Stimulated activated CD8-positive, alpha-beta memory T cell treated with anti-CD3 and anti-CD28 coated beads, Interleukin-15, amount 100 ng/mL, for 48 hours (primary cell): ENCODE measurements at places on chromosomes 2 and 18.

DNA sequence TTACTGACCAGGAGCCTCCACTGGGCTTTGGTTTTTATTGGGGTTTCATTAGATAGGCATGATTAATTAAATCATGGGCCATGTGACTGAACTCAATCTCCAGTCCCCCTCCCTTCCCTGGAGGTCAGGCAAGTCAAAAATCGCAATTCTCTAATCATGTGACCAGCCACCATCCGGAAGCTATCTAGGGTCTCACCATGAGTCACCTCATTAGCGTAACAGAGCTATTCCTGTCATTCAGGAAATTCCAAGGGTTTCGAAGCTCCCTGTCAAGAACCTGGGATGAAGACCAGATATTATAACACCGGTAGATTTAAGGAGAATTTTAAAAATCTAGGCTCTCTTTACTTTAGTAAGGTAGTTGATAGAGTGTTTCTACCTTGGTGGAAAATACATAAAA, 180.3 kb upstream of the TCF4 start:
- no peak for DNase-seq

DNA sequence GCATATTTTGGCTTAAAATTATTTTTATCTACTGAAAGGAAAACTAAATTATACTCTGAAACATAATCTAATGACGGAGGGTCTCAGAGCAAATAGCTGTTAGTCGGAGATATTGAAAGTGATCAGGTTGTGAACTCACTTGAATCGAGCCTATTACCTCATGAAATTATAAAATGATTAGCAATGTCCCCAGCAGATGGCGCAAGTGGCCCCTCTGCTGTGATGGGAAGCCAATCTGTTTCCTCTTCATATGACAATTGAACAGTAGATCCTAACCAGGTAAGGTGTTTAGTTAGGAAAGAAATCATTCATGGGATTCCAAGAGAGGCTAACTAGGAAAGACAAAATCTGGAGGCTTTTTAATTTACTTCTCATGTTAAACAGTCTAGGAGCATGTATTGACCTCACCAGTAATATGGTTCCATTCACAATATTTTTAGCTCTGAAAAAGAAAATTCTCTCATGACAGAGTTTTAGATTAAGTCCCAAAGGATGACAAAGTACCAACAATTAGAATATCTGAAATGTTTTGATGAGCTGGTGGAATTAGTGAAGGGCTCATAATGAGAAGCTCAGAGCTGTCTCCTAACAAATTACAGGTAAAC, 29.9 kb upstream of the MPPE1 start:
- peak; percentile 37 for DNase-seq

DNA sequence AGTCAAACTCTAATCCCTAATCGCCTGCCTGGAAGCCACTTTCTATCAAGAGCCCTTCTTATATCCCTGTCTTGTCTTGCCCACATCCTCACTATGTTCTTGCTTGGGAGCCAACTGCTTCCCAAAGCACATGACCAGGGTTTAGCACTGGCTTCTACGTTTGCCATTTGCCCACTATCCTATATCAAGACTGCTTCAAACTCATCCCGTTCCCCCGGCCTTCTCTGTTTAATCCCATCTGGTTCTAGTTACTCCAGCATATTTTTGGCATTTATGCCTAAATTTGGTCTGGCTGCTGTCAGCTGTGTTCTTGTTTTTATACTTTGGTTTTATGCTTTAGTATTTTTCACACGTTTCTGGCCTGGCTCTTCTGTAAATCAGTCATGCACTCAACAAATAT, 40.2 kb downstream of the POLR1A start:
- no peak for DNase-seq

- DNase-seq: no peak
Observed at GRCh38 chr2:53312721-53313120, 454.9 kb upstream of the CHAC2 start.

- no peak for DNase-seq
Observed at GRCh38 chr2:208369091-208369490, 37.5 kb upstream of the PTH2R start.

DNA sequence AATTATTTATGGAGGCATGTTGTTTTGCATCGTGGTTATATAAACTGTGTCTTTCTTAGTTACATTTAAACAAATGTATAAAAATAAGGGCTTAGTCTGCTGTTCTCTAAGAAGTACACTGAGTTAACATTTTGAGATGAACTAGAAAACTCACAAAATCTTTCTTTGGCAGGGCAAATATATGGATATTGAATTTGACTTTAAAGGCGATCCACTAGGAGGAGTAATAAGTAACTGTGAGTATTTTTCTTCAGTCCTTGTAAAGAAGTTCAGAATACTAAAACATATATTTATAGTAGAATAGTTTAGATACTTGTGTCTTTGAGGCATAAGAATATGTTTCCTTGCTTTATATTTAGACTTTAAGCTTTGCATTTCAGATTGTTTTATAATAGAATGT, 104.8 kb downstream of the MYO1B start:
- DNase-seq: no peak

DNA sequence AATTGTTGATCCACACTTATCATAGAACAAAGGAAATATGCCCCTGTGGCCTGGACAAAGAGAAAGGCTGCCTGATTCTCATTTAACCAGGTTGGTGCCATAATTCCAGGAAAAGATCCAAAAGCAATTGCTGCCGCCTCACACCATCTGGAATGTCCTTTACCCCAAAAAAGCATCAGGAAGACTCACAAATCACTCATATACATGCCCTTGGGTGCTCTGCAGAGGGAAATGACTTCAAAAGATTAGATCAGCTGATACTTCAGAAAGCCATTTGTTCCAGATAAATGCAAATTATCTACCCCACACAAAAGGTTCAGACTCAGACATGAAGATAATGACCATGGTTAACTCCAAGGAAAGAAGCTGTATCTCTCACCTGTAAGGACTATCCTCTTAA, 285.8 kb downstream of the C1D start:
- no peak for DNase-seq

DNA sequence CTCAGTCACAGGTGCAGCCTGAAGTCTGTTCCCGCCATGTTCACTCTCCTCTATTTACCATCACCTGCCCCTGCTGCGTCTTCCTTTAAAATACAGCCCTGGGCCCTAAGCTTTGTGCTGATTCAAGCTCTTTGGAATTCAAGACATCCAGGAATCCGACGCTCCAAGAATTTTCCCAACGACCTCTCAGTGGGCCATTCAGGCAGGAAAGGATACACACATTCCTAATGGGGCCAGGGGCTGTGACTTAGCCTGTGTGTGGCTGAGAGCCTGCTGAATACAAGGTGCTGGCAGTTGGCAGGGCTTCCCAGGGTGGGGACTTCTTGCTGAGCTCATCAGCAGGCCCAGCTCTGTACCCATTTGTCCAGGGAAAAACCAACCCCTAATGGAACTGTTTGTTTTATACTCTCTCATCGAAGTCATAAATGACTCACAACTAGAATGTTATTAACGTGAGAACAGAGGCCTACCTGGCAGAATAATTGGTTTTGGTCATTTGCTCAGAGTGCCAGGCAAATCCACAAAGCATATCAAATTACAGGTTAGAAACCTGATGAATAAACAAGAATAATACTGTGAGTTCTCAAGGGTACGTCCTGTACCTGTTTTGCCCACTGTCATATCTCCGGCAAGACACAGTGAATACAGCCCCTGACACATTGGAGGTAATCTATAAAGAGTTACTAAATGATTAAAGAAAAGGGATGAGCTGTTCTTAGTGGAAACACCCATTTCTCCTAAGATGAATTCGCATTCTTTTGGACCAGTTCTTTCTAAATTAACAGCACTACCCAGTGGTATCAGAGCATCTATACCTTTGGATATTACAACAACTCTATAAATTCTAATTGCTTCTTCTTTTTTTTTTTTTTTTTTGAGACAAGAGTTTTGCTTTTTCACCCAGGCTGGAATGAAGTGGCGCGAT, 12.6 kb upstream of the KCMF1 start:
- DNase-seq: no peak

DNA sequence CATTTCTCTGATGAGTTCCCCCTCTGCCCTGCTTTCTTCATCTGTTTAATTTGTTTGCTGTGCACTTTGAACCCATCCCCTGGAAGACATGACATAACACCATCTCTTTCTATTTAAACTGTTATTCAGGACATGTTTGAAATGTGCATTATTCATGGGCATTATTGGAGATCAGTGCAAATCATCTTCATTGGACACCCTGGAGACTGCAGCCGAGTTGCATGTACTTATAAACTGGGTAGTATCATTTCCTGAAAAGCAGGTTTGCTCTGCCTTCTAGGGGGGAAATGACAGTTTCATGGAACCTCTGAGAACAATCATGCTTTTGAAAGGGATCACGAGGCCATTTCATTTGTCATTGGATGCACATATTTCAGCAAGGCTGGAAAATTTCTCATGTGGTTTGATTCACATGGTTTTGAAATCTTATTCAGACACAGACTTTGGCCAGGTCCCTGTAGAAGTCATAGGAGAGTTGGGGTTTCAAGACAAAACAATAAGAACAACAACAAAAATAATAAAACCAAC, 462.8 kb upstream of the MEX3C start:
- no peak for DNase-seq

- no peak for DNase-seq
Observed at GRCh38 chr2:40358783-40359182, 93.1 kb downstream of the SLC8A1 start.

DNA sequence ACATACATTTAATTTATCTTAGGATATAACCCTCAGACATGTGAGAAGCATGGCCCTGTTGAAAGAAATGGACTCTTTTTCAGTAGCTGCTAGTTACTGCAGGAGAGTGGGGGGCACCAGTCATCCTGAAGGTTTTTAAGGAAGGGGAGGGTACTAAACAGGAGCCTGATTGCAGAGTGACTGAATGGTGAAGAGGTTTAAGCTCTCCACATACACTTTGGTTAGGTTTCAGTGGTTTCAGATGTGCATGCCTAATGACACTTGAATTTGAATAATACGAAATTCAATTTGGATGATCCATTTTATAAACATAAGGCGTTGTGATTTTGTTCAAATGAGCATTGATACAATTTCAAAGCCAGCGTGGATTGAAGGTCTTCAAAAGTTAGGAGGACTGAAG, 10.9 kb upstream of the FAM237A start:
- DNase-seq: no peak

GRCh38 chr2:120613742-120614571, 121.7 kb upstream of the GLI2 start:
- DNase-seq: no peak

DNA sequence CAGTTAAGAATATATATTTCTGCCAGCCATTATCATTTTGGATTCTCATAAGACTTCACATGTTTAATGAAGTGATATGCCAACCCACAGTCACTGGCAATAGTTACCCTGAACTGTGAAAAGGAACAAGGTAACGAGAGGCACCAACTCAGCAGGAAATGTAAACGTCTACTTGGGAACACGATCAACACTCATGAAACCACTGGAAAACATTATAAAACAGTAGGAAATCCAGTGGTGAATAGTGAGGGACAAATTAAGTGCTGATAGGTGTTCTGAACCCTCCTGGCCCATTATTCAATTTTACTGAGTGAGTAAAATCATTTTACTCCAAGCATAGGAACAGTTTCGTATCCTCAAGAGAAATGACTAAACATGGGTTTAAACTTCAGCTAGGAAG, 17.1 kb downstream of the CCDC68 start:
- DNase-seq: no peak

GRCh38 chr2:233048569-233049193, 11.5 kb upstream of the INPP5D start:
- no peak for DNase-seq

- no peak for DNase-seq
Observed at GRCh38 chr2:9736021-9736420, 105.2 kb upstream of the YWHAQ start.

DNA sequence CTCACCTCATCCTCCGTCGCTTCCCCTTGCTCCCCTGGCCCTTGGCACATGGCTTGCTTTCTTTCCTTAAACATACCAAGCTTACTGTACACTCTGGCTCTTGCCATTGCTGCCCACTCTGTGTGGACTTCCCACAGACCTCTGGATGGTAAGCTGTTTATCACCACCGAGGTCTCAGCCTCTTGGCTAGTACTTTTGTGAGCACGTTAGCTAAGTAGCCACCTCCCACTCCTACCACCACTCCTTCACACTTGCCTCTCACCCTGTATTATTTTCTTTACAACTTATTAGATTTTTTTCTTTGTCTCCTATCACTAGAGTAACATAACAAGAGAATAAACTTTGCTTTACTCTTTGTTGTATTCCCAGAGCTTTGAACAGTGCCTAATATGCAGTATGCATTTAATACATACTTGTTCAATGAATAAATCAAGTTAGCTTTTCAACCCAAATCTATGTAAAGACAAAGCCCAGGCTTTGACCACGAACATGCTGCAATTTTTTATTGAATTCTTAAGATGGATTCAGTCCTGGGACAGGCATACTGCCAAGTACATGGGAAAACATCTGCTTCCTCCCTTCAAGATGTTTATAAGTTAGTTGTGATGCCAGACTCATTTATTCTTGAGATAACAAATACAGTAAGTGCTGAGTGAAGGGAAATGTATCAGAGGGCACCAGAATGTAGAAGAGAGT, 25.0 kb upstream of the MSGN1 start:
- DNase-seq: no peak

- no peak for DNase-seq
Observed at GRCh38 chr18:33201509-33201926, 239.0 kb downstream of the CCDC178 start.

- no peak for DNase-seq
Observed at GRCh38 chr18:69980509-69980908, 32.8 kb upstream of the CD226 start.

- DNase-seq: no peak
Observed at GRCh38 chr2:108853421-108853820, 66.8 kb downstream of the CCDC138 start.

DNA sequence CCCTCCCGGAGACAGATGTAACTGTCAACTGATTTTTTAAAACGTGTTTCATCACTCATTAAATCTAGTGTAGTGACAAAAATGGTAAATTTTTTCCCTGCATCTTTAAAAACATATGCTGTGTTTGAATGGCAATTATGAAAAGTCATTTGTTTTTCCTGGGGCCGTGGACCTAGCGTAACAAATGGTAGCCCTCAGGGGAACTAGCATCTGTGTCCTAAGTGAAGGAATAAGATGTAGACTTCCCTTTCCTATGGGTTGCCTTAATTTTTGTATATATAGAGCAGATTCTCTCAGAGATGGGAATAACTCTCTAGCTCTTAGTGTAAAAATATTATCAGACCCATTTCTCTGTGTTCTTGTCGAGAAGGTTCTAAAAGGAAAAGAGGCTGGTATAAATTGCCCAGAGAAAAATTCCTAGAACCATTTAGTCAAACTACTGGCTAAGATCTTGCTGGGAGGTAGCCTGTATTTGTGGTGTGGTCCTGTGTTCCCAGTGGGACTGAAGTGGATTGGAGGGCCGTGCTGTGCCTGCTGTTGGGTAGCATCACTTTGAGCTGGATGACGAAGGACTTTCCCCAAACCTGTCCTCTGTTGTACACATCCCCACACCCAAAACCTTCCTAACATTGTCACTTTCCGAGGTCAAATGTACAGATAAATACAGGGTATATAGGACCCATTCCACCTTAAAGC, 85.8 kb downstream of the LIMS1 start:
- no peak for DNase-seq
